Gastrocnemius medialis (tissue), 4 donors: ENCODE measurements at places on chromosomes 13 and 19. TPM values are rescaled to one million over a fixed set of nuclear protein-coding genes. Genes with fewer than 3 reads are reported as not detected.

GRCh38 chr19:10316229-10317044 is 622 bp upstream of the FDX2 start:
- DNase-seq: no peak
- peak overlapping the region; percentile 94 for H3K4me3 ChIP-seq
- no peaks in the 10 kb centered on the region for H3K36me3 ChIP-seq
- H3K4me1 ChIP-seq: peaks cover 12% of the 10 kb centered on the region
- H3K27me3 ChIP-seq: no peaks in the 10 kb centered on the region

GRCh38 chr13:44322928-44323327 is 50.7 kb upstream of the SERP2 start:
- H3K27ac ChIP-seq: no peak overlapping the region
- H3K4me1 ChIP-seq: peaks cover 2% of the 10 kb centered on the region
- H3K36me3 ChIP-seq: no peaks in the 10 kb centered on the region
- no peaks in the 10 kb centered on the region for H3K27me3 ChIP-seq

- no peak overlapping the region for H3K27ac ChIP-seq
- no peak for DNase-seq
- H3K4me1 ChIP-seq: no peaks in the 10 kb centered on the region
- no peak overlapping the region for H3K4me3 ChIP-seq
Measured at GRCh38 chr19:43739439-43740235, 15.1 kb downstream of the SMG9 start.

- H3K36me3 ChIP-seq: no peaks in the 10 kb centered on the region
- H3K4me1 ChIP-seq: peaks cover 12% of the 10 kb centered on the region
- DNase-seq: no peak
- no peaks in the 10 kb centered on the region for H3K27me3 ChIP-seq
Measured at GRCh38 chr13:75910591-75910990, 274.5 kb downstream of the LMO7 start.

DNA sequence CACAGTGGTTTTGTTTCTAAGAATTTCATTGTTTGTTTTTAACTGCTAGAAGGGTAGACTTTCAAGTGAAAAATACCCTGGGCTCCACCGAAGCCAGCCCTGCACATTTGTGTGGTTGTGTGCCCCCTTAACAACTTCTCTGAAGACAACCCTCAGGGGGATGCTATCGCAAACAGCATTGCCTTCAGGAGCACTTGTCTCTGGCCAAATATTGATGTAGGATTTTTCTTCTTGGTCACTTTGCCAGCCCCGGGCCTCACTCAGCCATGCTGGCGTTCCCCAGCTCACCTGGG is 69.2 kb upstream of the SERP2 start:
- H3K27ac ChIP-seq: peak overlapping the region; percentile 56
- DNase-seq: no peak
- H3K4me3 ChIP-seq: no peak overlapping the region
- peaks cover 59% of the 10 kb centered on the region for H3K4me1 ChIP-seq

GRCh38 chr13:63050287-63050686 is 1634.6 kb upstream of the PCDH20 start:
- H3K4me1 ChIP-seq: no peaks in the 10 kb centered on the region
- no peak overlapping the region for H3K4me3 ChIP-seq
- H3K27ac ChIP-seq: no peak overlapping the region
- no peaks in the 10 kb centered on the region for H3K27me3 ChIP-seq
- no peaks in the 10 kb centered on the region for H3K36me3 ChIP-seq

DNA sequence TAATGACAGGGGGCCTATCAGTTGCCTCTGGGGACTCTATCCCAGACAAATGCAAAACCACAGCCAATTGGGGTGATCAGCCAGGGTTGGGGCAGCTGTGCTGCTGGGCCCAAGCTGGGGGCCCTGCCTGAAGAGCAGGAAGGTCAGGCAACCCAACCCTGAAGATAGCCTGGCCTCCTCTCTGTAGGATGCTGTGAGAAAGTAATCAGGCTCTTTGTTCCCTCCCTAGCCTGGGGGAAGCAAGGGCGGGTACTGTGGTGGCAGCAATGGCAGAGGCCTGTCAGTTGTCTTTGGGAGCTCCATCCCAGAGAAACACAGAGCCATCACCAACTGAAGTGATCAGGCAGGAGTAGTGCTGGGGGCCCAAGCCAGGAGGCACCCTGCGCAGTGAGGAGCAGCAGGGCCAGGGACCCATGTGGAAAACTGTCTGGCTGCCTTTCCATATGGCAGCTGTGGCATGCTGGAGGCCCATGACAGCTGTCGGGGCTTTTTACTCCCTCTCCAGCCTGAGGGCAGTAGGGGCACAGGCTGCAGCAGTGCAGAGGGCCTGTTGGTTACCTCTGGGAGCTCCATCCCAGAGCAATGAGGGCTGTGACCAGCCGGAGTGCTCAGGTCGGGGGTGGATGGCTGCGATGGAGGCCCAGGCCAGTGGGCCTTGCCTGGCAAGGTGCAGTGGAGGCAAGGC is 73.6 kb upstream of the ATP12A start:
- no peak for DNase-seq
- H3K36me3 ChIP-seq: no peaks in the 10 kb centered on the region
- H3K4me1 ChIP-seq: no peaks in the 10 kb centered on the region
- H3K27ac ChIP-seq: no peak overlapping the region
- no peaks in the 10 kb centered on the region for H3K27me3 ChIP-seq

GRCh38 chr13:61536433-61536832 is 120.8 kb upstream of the PCDH20 start:
- H3K27me3 ChIP-seq: no peaks in the 10 kb centered on the region
- H3K27ac ChIP-seq: no peak overlapping the region
- no peaks in the 10 kb centered on the region for H3K36me3 ChIP-seq
- no peak overlapping the region for H3K4me3 ChIP-seq
- no peak for DNase-seq

DNA sequence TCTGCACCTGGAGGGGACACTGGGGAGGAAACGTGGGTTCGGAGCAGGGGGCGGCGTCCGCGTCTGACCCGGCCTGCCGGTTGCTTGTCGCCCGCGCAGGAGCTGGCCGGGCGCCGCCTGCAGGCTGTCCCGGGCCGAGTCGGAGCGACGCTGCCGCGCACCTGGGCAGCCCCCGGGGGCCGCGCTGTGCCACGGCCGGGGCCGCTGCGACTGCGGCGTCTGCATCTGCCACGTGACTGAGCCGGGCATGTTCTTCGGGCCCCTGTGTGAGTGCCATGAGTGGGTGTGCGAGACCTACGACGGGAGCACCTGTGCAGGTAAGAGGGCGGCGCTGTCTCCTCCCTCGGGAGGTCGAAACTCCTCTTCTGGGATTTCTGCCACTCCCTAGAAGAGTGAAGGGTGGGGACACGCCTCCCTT is 1.3 kb downstream of the ITGBL1 start:
- H3K27me3 ChIP-seq: no peaks in the 10 kb centered on the region
- peak overlapping the region; percentile 29 for H3K4me3 ChIP-seq
- H3K4me1 ChIP-seq: no peaks in the 10 kb centered on the region
- no peaks in the 10 kb centered on the region for H3K36me3 ChIP-seq
- H3K27ac ChIP-seq: no peak overlapping the region

DNA sequence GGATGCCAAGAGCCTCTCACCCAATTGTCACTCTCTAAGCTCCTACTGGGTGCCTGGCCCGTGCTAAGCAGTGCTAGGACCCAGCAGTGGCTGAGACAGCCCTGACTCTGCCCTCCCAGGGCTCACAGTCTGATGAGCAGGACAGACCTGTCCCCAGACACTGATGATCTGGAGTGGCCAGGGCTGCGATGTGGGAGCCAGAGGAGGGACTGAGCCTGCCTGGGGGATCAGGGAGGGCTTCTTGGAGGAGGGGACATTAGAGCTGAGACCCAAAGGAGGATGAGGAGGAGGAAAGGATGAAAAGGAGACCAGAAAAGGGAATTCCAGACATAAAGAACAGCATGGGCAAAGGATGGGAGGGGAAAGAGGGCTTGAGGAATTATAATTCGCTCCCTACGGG is 6.6 kb downstream of the ERCC1 start:
- H3K27ac ChIP-seq: no peak overlapping the region
- H3K27me3 ChIP-seq: no peaks in the 10 kb centered on the region
- no peaks in the 10 kb centered on the region for H3K4me1 ChIP-seq

GRCh38 chr19:5687360-5688198 is 2.5 kb upstream of the RPL36 start:
- H3K27ac ChIP-seq: peak overlapping the region; percentile 82
- peak overlapping the region; percentile 65 for H3K4me3 ChIP-seq
- H3K4me1 ChIP-seq: peaks cover 25% of the 10 kb centered on the region
- H3K27me3 ChIP-seq: no peaks in the 10 kb centered on the region
- no peaks in the 10 kb centered on the region for H3K36me3 ChIP-seq

DNA sequence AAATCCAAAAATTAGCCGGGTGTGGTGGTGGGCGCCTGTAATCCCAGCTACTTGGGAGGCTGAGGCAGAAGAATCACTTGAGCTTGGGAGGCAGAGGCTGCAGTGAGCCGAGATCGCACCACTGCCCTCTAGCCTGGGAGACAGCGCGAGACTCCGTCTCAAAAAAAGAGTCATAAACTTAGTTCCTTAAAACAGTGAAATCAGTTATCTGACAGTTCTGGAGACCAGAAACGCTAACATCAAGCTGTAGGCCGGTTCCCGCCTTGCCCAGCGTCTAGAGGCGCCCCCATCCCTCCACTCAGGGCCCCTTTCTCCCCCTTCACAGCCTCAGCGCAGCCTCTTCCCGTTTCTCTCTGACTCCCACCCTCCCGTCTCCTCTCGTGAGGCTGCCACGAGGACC is 11.9 kb downstream of the ADAT3 start:
- peaks cover 41% of the 10 kb centered on the region for H3K36me3 ChIP-seq
- H3K27me3 ChIP-seq: no peaks in the 10 kb centered on the region
- no peak overlapping the region for H3K27ac ChIP-seq
- DNase-seq: no peak
- H3K4me1 ChIP-seq: no peaks in the 10 kb centered on the region

DNA sequence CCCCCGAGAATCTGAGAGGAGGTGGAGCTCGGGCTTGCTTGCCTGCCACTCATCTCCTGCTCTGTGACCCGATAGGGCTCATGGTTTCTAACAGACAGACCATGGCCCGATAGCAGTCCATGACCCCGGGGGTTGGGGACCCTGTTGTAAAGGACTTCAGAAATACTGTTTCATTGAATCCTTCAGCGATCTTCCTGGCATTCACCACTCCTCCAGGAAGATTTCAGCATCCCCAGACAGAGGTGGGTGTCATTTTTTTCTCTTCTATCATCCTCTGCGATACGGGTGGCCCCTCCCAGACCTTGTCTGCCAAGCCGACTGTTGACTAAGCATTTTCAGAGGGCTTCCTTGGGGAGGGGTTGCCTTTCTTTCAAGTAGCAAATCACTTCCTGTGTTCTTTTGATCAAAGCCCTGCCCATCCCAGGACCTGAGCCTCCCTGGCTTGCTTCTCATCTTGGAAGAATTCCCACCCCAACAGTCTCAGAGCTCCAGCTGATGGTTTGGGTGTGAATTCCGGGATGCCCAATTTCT is 1.7 kb downstream of the MYO1F start:
- H3K36me3 ChIP-seq: no peaks in the 10 kb centered on the region
- H3K4me1 ChIP-seq: no peaks in the 10 kb centered on the region
- DNase-seq: no peak
- H3K4me3 ChIP-seq: no peak overlapping the region
- H3K27me3 ChIP-seq: no peaks in the 10 kb centered on the region
- H3K27ac ChIP-seq: no peak overlapping the region

- H3K4me3 ChIP-seq: no peak overlapping the region
- no peaks in the 10 kb centered on the region for H3K36me3 ChIP-seq
- no peaks in the 10 kb centered on the region for H3K27me3 ChIP-seq
- no peaks in the 10 kb centered on the region for H3K4me1 ChIP-seq
- no peak for DNase-seq
Measured at GRCh38 chr13:30149248-30149647, 158.1 kb downstream of the KATNAL1 start.

- no peak for DNase-seq
- no peaks in the 10 kb centered on the region for H3K36me3 ChIP-seq
- no peak overlapping the region for H3K4me3 ChIP-seq
- no peaks in the 10 kb centered on the region for H3K4me1 ChIP-seq
- H3K27ac ChIP-seq: no peak overlapping the region
Measured at GRCh38 chr13:46121033-46121432, 16.2 kb upstream of the CPB2 start.

DNA sequence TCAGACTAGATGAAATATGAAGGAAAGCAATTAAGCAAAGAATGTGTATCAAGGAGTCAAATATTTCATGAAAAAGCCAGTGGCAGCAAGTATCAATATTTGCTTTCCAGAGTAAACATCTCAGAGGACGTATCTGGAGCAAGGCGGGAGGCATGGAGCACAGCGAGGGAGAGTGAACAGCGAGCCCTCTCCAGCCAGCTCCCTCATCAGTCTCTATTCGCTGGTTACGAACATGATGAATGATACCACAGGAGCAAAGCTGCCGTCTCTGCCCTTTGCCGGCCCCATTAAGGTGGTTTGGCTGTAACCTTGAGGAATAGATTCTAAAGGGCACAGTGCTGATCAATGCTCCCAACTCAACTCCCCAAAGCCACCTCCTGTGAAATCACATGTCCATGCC is 95.8 kb downstream of the CCNA1 start:
- no peaks in the 10 kb centered on the region for H3K4me1 ChIP-seq
- DNase-seq: no peak
- H3K27me3 ChIP-seq: no peaks in the 10 kb centered on the region
- H3K36me3 ChIP-seq: no peaks in the 10 kb centered on the region
- H3K27ac ChIP-seq: no peak overlapping the region

DNA sequence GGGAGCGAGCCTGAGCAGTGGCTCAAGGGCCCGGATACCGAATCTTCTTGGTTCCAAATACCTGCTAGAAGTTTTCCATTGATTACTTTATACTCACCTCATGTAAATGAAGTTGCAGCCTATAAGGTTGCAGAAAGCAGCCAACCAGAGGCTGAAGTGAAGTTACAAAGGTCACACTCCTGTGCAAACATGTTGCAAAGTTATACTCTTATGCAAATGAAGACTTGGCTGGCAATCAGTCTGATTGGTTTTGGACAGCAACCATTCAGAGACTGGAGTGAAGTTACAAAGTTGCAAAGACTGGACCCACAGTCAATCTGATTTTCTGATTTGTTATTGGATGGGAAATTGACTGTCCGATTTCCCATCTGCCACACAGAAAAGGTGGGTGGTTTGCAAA is 152.5 kb downstream of the GGACT start:
- H3K4me1 ChIP-seq: no peaks in the 10 kb centered on the region
- no peak for DNase-seq
- no peaks in the 10 kb centered on the region for H3K36me3 ChIP-seq
- H3K27me3 ChIP-seq: no peaks in the 10 kb centered on the region

DNA sequence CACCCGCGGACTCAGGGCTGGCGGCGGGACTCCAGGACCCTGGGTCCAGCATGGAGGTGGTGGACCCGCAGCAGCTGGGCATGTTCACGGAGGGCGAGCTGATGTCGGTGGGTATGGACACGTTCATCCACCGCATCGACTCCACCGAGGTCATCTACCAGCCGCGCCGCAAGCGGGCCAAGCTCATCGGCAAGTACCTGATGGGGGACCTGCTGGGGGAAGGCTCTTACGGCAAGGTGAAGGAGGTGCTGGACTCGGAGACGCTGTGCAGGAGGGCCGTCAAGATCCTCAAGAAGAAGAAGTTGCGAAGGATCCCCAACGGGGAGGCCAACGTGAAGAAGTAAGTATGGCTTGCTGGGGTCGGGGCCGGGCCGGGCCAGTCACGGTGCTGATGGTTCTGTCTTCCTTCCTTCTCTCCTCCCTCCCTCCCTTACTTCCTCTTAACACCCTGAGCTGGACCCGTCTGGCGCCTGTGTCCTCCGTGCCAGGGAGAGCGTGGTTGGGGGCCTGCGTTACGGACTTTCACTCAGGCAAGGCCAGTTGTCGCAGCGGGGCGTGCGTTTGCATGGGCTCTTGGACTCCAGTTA is 1.4 kb downstream of the STK11 start:
- H3K4me3 ChIP-seq: peak overlapping the region; percentile 94
- H3K4me1 ChIP-seq: peaks cover 39% of the 10 kb centered on the region
- H3K27ac ChIP-seq: peak overlapping the region; percentile 94
- DNase-seq: no peak

The SLC25A41 gene
- total RNA-seq: 0.42 TPM

The LENG9 gene
- total RNA-seq: 4.9 TPM

The C19orf85 gene
- not detected for total RNA-seq

The IL12RB1 gene
- total RNA-seq: 0.16 TPM

The ZNF699 gene
- 1.5 TPM for total RNA-seq

The TEKTIP1 gene
- total RNA-seq: not detected

The FRY gene
- total RNA-seq: 26.9 TPM
